Omental fat pad (tissue), 4 donors: ENCODE measurements at places on chromosomes 3 and 15. TPM values are rescaled to one million over a fixed set of nuclear protein-coding genes. Genes with fewer than 3 reads are reported as not detected.

UQCC5 gene
- total RNA-seq, result 27.9 TPM

ABTB1 gene
- 114 TPM for total RNA-seq

TUSC2 gene
- total RNA-seq, result 28.8 TPM

CDHR4 gene
- not detected for total RNA-seq

KNG1 gene
- total RNA-seq, result not detected

SCAMP5 gene
- total RNA-seq, result 3.2 TPM

MORC1 gene
- not detected for total RNA-seq
